ENCODE measurements at places on chromosomes 16 and 17.

DNA sequence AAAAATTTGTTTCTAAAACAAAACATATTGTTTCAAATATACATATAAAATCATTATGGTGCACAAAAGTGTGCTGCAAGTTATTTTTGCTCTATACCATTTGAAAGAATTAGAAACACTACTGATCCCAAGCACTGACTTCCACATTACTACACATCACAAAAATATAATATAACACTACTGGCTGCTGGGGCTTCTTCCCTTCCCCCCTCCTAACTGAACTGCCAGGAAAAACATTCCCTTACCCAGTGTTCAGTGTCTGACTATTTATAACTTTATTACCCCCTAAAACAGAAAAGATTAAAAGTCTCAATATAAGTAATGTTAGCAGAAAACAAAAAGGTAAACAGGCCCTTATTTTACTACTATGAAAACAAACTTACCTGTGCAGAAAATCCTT, 36.9 kb downstream of the GPATCH8 start:
- no peak for DNase-seq

DNA sequence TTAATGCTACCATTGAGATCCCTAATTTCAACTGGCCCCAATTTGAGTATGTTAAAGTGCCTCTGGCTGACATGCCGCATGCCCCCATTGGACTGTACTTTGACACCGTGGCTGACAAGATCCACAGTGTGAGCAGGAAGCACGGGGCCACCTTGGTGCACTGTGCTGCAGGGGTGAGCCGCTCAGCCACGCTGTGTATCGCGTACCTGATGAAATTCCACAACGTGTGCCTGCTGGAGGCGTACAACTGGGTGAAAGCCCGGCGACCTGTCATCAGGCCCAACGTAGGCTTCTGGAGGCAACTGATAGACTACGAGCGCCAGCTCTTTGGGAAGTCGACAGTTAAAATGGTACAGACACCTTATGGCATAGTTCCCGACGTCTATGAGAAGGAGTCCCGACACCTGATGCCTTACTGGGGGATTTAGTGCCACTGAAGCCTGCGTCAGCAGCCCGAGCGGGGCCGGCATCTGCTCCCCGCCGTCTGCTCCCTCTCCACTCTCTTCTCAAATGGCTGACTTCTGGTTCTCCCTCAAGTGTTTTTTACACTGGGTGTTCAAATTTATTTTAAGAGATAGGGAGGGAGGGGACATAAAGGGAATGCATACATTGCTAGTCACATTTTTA, 22.9 kb downstream of the DUSP14 start:
- no peak for DNase-seq

DNA sequence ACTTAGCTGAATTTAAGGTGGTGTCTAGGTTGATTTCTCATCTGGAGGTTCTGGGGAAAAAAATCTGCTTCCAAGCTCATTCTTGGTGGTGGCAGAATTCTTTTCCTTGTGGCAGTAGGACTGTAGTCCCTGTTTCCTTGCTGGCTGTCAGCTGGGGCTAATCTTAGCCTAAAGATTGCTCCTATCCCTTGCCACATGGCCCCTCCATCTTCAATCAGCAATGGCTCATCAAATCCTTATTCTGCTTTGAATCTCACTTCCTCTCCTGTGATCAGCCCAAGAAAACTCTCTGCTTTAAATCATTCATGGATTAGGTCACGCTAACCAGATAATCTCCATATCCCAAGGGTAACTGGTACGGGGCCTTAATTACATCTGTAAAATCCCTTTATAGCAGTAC, 6.6 kb downstream of the FAM20A start:
- DNase-seq, result no peak

GRCh38 chr17:19017804-19018599, 13.4 kb upstream of the FAM83G start:
- DNase-seq, result no peak

- DNase-seq, result no peak
Measured at GRCh38 chr17:65208717-65209116, 71.5 kb downstream of the RGS9 start.

GRCh38 chr16:11079652-11080187, 135.4 kb downstream of the CLEC16A start:
- DNase-seq, result no peak

DNA sequence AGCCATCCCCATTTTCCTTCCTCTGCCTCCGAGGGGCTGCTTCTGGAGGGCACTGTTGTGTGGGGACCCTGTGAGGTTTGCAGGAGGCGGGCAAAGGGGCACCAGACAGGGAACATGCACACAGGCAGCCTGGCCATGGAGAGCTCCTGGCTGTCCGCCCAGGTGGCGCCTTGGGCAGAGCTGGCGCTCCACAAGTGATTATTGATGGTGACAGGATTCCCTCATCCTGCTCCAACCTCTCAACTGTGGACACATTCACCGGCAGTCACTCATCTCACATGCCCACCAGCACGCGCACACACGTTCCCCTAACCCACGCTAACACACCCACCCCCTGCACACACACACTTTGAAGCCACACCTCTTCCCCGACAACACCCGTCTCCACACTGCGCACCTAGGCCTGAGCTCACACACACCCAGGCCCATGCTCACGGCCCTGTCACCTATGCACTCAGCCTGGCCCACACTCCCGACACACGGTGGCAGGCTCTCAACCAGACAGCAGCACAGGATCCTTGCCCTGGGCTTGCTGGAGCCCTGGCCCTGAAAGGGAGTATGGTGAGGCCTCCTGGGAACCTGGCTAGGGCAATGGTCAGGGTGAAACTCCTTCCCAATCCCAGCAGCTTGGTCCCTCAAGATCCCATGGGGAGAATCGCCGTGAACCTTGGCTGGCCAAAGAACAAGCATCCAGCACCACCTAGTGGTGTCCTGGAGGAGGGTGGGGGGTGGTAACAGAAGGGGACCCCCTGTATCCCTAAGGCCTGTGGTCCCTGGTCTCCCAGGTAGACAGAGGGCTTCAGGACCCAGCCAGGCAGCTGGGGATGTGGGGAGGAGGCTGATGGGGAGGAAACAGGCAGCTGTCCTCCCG, 3.6 kb downstream of the PNMT start:
- no peak for DNase-seq
